Right forelimb (tissue), 1 donor: ENCODE measurements at places on chromosomes 7 and 10.
A peak's percentile ranks its signal among the peaks of the same experiment; 100 is the strongest.

GRCh38 chr7:121000081-121000983, 11.8 kb downstream of the CPED1 start:
- no peak for DNase-seq

DNA sequence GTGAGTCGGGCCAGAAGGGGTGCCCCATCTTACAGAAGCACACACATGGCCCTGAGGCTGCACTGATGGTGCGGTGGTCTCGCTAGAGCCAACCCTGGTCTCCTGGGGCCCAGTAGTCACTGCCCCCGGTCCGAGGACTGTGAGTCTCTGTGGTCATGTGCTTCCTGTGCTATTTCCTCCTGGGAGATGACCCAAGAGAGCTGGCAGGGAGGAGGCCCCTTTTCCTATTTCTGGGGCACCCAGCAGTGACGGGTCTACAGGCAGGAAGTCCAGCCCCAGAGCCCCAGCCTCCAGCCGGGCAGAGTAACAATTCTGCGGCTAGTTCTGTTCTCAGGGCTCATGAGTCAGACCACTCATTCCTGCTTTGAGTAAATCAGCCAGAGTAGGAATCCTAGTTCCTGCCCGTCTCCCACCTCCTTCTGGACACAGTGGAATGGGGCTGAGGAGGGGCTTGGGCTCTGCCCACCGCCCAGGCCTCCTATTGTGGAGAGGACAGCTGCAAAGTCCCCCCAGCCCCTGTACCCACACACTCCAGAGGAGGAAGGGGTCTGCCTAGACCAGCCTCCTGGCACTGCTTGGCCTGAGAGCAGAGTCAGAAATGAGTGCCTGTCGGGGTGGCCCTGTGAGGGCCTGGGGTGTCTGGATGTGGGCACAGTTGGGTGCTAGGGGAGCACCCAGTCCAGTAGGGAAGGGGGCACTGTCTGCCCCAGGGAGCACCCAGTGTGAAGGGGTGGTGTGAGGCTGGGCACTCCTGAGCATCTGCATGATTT, 80.5 kb upstream of the PPIF start:
- DNase-seq = no peak

- no peak for DNase-seq
Observed at GRCh38 chr7:131424219-131424822, 96.6 kb downstream of the MKLN1 start.

DNA sequence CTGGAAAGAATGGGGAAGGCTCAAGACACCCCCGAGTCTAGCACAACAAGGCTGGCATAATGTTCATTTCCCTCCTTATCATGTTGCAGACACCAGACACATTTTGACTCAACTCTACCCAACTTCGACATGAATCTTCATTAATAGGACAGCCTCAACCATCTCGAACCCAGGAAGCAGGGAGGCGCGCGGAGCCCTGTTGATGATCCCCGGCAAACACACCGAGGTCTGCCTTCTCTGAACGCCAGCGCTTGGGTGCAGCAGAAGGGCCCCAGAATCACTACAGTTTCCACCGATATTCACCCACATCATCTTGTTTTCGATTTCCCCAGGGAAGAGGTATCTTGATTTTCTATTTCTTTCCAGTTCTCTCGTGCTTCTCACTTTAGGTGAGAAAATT, 563.6 kb downstream of the TCERG1L start:
- DNase-seq = no peak

DNA sequence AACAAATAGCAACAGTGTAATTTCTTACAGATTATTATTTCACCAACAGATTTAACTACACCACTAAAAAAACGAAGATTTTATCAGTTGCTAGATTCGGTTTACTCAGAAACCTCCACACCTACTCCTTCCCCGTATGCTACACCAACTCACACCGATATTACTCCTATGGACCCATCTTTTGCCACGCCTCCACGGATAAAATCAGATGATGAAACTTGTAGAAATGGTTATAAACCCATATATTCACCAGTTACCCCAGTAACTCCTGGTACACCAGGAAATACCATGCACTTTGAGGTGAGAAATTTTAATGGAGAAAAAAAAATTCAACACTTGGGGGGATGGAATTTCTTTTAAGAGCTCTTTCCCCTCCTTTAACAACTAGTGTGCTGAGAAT, 92.5 kb downstream of the KMT2E start:
- no peak for DNase-seq

DNA sequence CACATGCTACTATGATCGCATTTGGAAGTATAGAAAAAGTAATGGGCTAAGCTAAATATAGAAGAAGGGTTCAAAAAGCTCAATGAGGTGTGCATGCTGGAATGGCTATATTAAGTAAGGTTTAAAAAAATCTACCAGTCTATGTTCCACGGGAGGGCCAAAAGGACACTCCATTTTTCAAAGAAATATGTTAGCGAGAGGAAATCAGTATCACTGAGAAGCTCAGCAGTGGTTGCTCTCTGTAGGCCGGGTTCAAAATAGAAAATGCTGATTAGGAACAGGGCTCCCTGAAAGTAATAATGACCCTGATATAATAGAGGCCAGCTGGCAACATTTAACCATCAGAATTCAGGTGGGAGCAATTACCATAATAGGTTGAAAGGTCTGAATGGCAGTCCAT, 224.5 kb upstream of the SEMA3E start:
- no peak for DNase-seq

DNA sequence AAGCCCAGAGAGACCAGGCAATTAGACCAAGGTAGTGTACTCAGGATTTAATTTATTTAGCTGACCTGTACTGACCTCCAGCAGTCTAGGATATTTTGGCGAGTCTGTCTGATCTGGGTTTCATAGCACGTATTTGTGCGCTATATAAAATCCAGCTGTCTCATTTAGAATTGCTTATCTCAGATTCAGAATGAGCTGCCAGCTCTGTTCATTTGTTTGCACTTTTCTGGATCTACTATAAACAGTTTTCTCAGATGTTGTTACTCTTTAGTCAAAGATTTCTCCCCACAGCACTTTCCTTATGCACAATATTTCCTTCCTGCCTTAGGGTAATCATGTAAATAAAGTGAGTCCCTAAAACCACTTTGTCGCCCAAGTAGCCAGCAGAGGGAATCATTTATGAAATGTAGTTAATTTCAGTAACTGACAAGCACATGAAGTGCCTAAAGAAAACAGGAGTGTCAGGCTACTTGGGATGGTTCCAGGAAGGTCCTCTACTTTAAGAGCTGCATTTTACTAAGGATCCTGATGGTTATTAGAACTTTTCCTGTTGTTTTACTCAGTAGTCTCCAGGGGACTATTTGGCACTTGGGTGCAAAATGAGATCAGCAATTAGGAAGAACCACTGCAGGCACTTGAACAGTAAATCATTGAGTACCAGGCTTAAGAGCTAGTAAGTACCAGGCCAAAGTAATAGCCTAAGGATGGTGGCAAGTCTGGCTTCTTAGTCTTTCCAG, 226.4 kb downstream of the TWIST1 start:
- no peak for DNase-seq

GRCh38 chr10:112950714-112951358, 789 bp downstream of the TCF7L2 start:
- DNase-seq = peak; percentile 70

GRCh38 chr7:4739528-4739992, 35.9 kb upstream of the AP5Z1 start:
- DNase-seq = no peak

DNA sequence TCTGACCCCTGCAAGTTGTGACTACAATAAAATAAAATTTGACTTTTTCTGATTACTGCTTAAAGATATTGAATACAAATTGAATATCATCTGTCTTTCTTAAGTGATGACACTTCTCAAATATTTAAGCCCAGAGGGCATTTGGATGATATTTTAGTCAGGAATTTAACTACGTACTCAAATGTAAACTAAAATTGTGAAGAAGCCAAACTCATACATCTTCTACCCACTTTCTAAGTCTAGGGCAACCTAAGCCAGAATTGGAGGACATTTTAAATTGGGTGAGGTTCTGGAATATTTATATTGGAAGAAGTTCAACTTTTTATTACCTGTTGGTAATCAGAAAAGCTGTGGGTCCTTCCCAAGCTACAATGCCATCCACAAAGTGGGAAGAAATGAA, 149.1 kb upstream of the WDR11 start:
- no peak for DNase-seq

- DNase-seq = no peak
Observed at GRCh38 chr10:55740110-55740509, 620.9 kb downstream of the ZWINT start.

DNA sequence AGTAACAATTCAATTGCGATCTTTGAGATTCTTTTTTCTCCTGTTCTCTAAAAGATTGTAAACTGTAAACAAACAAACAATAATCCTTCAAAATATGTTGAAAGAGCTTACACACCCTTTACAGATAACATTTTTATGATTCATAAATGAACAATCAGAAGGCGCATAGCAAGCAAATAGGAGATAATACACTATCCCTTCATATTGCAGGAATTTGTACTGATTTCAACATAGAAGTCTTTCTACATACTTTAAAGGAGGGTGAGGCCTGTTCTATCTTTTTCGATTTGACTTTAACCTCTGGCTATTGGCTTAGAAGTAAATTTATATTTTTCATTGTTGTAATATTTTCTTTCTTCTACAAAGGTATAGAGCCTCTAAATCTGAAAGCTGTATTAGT, 57.2 kb downstream of the TFEC start:
- no peak for DNase-seq

GRCh38 chr7:83413831-83414230, 235.1 kb downstream of the SEMA3E start:
- DNase-seq = no peak

GRCh38 chr7:11208883-11209465, 235.3 kb downstream of the PHF14 start:
- DNase-seq = no peak

DNA sequence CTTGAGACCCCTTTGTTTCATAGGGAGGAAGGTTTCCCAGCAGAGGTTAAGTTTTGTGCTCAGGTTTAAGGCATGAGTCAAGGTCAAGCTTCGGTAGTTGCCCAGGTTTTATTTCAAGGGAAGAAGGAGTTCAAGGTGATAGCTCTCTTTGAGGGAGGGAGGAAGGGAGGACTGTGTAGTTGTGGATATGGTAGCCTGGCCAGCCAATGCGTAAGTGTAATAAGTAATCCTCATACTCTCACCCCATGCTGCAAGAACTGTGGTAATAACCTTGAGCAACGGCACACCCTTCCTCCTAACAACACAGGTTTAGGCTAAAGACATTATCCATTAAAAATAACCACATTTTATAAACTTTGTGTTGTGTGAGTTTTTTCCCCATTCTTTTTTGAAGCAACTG, 478.9 kb downstream of the KCNMA1 start:
- no peak for DNase-seq

GRCh38 chr10:112288486-112288885, 5.3 kb downstream of the TECTB start:
- DNase-seq = no peak

- DNase-seq = no peak
Observed at GRCh38 chr10:48493083-48493871, 111.6 kb downstream of the ARHGAP22 start.

DNA sequence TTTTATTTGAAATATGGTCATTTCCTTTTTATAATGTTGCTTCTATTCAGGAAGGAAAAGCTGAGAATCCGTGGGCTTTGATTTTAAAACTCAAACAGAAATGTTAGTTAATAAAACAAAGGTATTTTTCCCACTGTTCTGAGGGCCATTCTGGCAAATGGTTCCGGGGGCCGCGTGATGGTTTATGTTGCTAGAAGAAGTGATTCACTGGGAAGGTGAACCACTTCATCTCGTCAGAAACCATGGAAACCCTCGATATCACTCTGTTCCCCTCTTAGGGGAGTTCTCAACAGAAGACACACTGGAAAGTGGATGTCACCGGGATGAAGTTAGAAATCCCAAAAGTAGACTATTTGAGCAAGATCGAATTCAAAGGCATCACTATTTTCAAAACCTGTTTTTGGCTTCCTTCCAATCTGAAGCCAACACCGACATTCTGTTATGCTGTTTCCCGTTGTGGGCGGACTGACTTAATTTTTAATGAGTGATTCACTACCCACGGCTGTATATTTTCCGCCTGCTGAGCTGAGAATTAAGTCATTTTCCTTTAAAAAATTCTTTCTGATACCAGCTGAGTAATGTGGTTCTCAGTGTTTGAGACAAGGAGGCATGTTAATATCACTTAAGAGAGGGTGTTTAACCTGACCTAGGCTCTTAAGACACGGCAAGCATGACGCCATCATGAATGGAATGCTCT, 84.1 kb downstream of the PTPRE start:
- DNase-seq = no peak

- no peak for DNase-seq
Observed at GRCh38 chr10:106872176-106872575, 292.3 kb downstream of the SORCS1 start.

GRCh38 chr10:58180666-58181065, 87.0 kb downstream of the IPMK start:
- no peak for DNase-seq
